PC-3 (cell line): ENCODE measurements at places on chromosomes 5 and 9. TPM values are rescaled to one million over a fixed set of nuclear protein-coding genes. Genes with fewer than 3 reads are reported as not detected.
A peak's percentile ranks its signal among the peaks of the same experiment; 100 is the strongest.

Gene NTNG2
- total RNA-seq: 1.7 and 6.0 TPM in 2 replicates

GRCh38 chr5:144467792-144468191 is 297.1 kb downstream of the KCTD16 start:
- peak; percentile 36 for DNase-seq

DNA sequence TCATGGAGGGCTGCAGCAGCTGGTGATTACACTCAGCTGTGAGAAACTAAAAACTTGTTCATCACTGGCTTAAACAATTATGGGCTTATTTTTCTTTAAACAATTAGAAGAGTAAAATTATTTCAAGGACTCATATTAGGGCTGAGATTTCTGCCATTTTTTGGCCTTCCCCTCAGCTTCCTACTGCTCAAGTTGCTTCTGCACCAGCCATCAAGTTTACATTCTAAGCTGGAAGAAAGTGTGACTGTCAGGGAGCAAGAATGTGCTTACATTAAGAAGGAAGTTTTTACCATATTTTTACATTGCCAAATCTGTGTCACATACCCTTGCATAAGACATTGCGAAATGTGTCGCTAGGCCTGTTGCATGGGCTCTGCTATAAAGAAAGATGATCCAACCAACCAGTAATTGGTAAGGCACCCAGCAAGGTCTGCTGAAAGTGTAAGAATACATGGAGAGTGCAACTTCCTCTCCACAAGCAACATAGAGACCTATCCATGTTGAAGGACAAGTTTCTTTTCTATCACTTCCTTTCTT is 260.3 kb upstream of the CDH10 start:
- DNase-seq: peak; percentile 56

GRCh38 chr5:50694027-50694590 is 27.7 kb downstream of the PARP8 start:
- DNase-seq: no peak

Gene N4BP3
- 0.36 and 0.86 TPM in 2 replicates for total RNA-seq

DNA sequence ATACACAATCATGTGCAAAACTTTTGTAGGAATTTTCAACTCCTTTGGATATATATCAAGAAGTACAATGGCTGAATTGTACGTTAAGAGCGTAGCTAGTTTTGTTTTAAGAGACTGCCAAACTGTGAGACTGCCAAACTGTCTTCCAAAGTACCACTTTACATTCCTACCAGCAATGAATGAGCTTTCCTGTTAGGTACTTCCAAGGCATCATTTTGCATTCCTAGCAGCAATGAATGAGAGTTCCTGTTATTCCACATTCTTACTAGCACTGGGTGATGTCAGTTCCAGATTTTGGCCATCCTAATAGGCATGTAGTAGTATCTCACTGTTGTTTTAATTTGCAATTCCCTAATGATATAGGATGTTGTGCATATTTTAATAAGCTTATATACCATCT is 219.3 kb downstream of the KCNN2 start:
- DNase-seq: no peak

DNA sequence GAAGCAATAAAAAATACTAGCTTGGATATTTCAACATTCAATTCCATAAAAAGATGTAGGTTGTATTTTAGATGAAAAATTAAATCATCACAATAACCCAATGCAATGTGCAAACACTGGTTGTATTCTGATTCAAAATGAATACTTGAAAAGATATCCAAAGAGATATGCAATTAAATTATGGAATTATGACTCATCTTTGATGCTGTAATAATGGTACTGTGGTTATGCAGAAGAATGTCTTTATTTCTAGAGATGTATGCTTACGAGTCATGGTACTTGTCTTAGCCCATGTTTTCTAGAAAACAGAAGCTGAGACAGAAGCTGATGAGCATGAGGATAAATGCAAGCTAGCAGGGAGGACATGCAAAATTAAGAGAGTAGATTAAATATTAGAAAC is 1941.4 kb upstream of the NUDT12 start:
- peak; percentile 54 for DNase-seq

Gene NFIB
- 18.6 and 25.3 TPM in 2 replicates for total RNA-seq

Gene IFNA13
- total RNA-seq: not detected in 2 replicates

Gene SLC46A2
- not detected in 2 replicates for total RNA-seq

Gene CCNO
- total RNA-seq: 3.4 and 5.3 TPM in 2 replicates

Gene BSPRY
- total RNA-seq: 22.6 and 23.7 TPM in 2 replicates

DNA sequence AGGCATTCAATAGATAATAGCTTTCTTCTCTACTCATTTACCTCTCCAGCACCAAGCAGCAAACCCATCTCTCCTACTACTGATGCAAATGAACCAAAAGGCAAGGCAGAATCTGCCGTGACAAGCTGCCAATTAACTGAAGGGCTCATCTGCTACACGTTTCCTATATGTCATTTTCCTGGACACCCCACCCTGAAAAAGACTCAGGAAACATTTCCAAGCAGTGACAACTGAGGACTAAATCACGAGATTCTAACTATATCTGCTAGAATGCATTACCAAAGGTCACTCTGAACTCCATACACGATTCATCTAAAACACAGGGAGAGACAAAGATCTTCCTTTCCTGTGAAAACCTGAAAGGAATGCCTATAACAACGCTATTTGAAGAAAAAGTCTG is 12.9 kb downstream of the PLPP1 start:
- DNase-seq: no peak

Gene PCA3
- not detected in 2 replicates for total RNA-seq

DNA sequence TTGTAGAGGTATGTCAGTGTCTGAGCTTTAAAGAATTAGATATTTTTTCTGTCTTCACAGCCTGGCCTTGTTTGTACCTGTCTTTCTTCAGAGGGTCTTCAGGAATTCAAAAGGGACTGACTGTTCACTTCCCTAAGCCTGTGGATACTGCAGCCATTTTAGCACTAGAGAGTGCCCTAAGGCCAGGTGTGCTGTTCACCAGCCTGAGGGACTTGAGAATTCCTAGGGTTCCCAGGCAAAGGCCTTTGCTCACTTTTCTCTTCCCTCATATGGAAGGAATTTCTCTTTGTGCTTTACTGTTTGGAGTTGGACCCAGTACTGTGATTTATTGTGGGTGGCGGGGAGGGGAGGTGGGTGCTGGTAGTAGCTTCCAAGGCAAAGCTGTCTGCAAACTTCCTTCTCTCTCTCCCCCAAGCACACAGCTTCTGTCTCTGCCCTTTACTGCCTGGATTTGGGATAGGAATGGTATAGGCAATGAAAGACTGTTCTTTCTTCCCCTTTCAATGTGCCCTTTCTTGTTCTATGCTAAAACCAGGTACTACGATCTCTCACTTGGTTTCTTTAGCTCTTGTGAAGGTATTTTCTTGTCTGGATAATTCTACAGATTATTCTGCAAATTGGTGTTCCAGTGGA is 9.7 kb upstream of the LRRC70 start:
- DNase-seq: no peak

DNA sequence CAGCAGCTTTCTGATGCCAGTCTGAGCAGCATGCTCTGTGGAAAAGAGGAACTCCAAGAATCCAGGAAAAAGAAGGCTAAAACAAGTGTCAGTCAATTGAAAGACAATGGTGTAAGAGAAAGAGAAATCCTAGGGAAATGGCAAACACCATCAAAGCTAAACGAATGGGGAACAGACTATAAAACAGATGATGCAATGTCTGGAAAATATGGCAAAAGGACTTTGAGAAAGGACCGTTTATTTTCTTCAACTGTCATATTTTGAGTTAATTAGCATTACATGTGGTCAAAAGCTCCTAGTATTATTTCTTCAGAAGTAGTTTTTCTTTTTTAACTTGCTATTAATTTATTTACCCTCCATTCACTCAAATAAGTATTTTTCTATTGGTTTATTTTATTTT is 465.2 kb downstream of the LRRC70 start:
- DNase-seq: no peak

- peak; percentile 52 for DNase-seq
These were observed 1001.9 kb upstream of the CDH10 start for GRCh38 chr5:25646421-25647341.

DNA sequence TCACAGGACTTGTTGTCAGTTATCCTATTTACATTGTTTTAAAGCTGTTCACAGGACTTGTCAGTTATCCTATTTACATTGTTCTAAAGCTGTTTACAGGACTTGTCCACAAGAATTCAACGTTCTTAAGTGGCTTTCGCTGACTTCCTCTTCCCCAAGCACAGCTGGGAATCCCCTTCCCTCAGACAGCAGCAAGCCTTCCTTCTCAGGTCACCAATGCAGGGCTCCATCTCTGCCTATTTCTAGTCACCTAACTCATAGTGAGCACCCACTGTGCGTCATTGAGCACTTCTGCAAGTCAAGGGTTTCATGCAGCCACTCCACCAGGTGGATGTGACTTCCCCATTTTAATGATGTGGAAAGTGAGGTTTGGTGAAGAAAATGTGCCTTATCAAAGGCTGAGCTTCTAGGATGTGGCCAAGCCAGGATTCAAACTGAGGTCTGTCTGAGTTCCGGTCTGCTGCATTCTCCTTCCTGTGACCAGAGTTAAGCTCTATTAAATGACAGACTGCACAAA is 109.8 kb upstream of the ZNF462 start:
- DNase-seq: no peak

Gene CDHR2
- 0.07 TPM in 1 of 2 replicates, not detected in the other for total RNA-seq

Gene DOCK8
- 1.5 and 1.9 TPM in 2 replicates for total RNA-seq

GRCh38 chr5:125413496-125414274 is 667.2 kb upstream of the ZNF608 start:
- no peak for DNase-seq

DNA sequence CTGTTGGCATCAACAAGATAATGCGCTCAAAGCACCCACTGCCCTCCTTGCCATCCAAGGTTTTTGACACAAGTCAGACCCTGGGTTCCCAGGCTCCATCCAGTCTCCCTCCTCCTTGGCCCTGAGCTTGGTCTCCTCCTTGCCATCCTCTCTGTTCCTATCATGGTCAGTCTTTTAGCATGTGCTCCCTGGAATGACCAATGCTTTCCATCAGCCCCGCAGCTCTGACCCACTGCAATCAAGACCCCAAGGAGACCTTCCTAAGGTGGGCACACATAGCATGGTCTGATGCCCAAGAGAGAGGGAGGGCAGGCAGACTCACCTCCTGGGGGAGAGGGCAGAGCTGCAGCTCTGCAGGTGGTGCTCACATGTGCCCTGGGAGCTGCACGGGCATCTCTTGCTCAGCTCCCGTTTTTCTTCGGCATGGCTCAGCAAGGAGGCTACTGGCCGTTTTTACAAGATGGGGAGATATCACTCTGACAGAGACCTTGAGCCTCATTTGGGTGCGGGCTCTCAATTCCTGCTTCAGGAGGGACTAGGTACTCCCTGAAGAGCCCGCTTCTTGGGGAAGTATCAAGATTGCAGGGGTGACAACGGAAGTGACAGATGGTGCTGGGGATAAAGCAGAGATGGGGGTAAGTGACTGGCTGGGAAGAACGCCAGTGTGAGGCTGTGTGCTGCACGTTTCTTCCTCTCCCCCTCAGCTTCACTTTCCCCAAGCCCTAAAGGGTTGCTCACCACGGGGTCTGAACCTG is 3.3 kb downstream of the SEPTIN8 start:
- no peak for DNase-seq
